ENCODE measurements at places on chromosomes 16 and 17.

DNA sequence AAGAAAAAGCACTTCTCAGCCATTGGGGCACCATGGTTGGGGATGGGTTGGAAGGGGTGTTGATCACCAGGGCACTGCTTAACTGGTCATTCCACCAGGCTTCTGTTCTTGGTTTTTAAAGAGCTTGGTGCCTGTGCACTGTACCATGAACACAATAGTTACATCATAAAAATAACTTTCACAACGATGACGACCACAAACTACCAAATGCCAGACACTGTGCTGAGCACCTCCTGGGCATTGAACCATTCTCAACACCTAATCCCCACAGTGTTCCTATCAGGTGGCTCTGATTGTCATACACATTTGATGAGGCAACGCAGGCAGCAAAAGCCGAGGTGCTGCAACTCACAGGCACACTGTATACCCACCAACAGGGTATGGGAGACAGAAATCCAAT, 208.0 kb downstream of the FOXL1 start:
- no peak for DNase-seq

GRCh38 chr16:78490847-78491246, 391.4 kb downstream of the WWOX start:
- no peak for DNase-seq

DNA sequence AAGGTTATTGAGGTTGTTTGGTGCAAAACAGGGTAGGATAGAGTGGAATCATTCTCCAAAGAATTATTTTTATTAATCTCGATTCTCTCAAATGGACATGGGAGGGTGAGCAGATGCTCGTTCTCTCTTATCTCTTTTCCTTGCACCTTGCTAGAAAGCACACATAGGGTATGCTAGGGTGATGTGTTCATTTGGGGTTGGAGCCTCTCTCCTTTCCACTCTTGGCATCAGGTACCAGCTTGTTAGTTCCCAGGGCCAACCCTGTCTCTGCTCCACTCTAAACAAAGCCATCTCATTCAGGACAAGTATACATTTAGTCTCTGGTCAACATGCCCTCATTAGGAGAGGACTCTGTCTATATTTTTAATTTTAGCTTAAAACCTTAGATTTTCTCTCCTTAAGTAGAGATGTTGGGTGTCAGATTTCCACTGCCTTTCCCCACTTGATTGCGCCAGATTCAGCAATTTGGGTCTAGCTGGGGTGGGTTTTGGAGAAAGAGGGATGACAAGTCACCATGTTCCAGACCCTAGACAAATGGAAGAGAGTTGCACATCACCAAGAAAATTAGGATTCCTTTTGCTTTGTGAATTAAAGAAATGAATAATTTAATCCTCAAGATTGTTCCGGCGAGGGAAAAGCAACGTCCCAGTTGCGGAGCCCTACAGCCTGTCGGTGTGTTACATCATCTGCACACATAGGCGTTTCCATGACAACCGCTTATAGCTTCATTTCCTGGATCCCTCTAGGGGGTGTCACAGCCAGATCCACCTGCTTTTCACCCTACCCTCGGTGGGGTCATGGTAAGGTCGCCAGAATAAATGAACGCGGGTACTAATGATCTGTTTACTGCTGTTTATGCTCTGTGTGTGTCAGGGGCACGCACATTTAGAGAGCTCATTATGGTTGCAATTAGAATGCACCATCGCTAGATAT, 41.6 kb downstream of the SNX11 start:
- peak; percentile 96 for DNase-seq

DNA sequence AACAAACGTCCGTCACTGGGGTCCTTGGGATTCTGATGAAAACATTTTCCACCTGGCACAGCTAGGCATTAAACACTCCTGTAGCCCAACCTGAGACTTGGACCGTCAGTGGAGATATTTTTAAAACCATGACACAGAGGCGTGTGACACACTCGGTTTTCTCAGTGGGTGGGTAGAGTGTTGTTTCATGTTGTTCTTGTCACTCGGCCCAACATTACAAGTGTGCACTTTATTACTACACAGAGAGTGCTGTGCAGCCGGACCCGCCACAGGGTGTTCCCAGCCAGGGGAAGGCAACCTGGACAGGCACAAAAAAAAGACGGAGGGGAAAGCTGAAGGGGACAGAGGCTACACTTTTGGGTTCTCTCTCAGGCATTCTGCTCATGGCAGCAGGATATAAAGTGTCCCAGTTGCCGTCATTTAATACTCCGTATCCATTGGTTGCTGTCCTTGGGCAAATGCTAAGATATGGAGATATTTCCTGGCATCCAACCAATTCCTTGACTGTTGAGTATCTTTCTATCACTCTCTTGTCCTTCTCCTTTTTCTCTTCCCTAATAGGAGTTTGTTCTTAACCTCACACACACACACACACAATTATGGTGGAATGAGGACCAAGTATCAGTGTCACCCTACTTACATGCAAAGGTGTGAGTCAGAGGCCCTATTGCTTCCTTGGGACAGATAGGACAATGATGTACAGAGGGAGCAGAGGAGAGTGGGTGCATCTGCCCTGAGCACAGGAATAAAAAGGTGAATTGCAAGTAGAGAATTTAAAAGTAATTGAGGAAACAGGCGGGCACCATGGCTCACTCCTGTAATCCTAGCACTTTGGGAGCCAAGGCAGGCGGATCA, 154.1 kb upstream of the SOX9 start:
- no peak for DNase-seq

DNA sequence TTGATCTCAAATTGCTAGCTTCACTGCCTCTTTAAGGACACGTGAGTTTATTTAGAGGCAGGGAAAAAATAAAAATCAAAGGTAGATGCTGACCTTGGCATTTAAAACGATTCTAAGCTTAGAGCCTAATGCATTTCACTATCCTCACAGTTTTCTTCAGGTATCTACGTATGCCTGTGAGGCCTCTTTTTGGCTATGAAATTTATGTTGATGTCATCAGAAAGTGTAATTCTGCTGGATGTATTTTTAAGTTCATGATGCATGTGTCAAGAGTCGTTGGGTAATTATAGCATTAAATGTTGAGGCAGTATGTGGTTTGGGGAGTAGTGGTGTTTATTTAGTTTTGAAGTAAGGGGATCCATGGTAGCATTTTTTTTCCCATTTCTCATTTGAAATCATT, 4.2 kb upstream of the KRTAP3-2 start:
- DNase-seq: no peak

- no peak for DNase-seq
These were observed 25.3 kb downstream of the LMF1 start for GRCh38 chr16:945271-946047.

Measured in NCI-H1092 (cell line).